ENCODE measurements at places on chromosomes 13 and 19.

GRCh38 chr19:32914879-32915660, 45.5 kb upstream of the SLC7A9 start:
- DNase-seq = no peak

DNA sequence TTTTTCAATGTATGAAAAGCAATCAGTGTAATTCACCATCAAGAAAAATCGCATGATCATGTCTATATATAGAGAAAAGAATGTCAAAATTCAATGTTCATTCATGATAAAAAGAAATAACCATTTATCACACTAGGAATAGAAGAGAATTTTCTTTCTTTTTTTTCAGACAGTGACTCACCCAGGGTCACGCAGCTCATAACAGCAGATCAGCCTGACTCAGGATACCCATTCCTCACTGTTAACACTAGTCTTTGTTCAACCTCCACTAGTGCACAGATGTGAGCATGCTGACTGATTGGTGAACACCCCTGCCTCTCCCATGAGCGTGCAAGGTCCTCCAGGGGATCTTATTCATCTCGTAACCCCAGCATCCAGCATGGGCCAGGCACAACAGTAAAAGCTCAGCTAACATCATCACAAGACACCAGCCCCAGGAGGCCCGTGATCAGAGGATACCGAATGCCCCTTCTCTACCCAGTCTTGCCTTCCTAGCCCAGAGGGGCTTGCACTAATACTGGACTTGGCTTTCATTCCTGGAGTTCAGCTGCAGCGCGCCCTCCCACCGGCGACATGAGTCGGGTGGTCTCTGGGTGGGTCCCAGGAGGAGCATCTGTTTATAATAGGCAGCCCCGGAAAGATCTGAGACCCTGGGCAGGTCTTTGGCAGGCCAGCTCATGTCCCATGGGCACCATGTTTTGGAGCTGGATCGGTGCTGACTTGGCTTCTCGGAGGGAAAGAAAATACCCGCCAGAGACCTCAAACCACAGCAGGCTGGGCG, 539.5 kb upstream of the SLC10A2 start:
- no peak for DNase-seq

- no peak for DNase-seq
Observed at GRCh38 chr13:103878891-103879605, 812.8 kb upstream of the SLC10A2 start.

GRCh38 chr19:1417145-1417544, 9.8 kb downstream of the DAZAP1 start:
- DNase-seq = no peak

GRCh38 chr13:109712124-109712722, 74.2 kb downstream of the IRS2 start:
- no peak for DNase-seq

- DNase-seq = no peak
Observed at GRCh38 chr13:31774186-31774750, 34.9 kb downstream of the RXFP2 start.

- no peak for DNase-seq
Observed at GRCh38 chr13:37493775-37494174, 104.8 kb downstream of the POSTN start.

GRCh38 chr13:80860845-80861244, 519.9 kb upstream of the SPRY2 start:
- DNase-seq = no peak

DNA sequence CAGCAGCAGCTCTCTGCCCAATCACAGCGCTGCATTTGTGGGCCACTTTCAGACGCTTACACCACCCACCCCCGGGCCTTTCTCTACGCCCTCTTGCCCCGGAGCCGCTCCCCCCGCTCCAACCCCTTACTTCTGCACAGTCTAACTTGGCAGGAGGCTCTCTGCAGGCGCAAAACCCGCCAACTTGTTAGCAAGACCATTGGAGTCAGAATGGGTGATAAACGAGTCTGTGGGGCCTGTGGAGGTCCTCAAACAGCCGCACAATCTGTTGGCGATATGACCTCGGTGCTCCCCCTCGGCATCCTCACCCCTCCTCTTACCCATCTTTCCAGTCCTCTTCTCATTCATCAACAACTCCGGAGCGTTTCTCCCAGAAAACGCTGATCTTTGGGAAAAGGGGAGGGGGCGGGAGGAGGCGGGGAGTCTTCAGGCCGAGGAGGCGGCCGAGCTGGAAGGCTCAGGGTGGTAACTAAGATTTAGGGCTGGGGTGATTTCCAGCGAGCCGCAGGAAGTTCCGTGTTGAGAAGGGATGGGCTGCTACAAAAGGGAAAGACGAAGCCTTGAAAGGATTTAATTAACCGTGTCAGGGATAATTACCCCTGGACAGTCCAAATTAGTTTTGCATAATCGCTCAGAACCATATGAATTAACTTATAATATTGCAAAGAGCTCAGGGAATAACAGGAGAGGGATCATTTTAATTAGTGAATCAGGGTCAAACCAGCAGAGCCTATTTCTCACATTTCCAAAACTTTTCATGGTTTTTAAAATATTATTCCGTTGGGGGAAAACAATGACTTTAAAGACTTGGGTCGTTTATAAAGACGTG, 4.1 kb downstream of the SOX21 start:
- DNase-seq = peak; percentile 59

- no peak for DNase-seq
Observed at GRCh38 chr13:51269039-51269438, 46.8 kb downstream of the FAM124A start.

DNA sequence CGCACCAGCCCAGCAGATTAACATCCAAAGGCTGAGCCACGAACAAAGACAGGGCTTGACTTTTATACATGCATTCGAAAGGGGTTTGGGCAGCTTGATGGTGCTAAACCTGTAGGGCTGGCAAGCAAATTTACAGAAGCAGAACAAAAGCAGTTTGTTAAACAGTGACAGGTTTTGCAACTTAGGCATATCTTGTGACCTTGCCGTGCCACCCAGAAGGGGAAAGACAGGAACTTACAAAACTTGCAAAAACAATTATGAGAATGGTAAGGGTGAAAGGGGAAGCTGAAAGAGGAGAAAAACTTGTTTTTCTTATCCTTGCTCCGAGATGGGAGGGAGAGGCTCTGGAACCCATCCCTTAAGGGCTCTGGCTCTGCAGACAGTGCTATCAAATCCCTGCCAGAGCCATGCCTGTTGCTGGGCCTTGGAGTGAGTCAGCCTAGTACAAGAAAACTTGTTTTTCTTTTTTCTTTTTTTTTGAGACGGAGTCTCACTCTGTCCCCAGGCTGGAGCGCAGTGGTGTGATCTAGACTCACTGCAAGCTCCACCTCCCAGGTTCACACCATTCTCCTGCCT, 1325.2 kb upstream of the PRR20A start:
- DNase-seq = no peak

- DNase-seq = peak; percentile 23
Observed at GRCh38 chr13:43058318-43058674, 34.9 kb downstream of the DNAJC15 start.

DNA sequence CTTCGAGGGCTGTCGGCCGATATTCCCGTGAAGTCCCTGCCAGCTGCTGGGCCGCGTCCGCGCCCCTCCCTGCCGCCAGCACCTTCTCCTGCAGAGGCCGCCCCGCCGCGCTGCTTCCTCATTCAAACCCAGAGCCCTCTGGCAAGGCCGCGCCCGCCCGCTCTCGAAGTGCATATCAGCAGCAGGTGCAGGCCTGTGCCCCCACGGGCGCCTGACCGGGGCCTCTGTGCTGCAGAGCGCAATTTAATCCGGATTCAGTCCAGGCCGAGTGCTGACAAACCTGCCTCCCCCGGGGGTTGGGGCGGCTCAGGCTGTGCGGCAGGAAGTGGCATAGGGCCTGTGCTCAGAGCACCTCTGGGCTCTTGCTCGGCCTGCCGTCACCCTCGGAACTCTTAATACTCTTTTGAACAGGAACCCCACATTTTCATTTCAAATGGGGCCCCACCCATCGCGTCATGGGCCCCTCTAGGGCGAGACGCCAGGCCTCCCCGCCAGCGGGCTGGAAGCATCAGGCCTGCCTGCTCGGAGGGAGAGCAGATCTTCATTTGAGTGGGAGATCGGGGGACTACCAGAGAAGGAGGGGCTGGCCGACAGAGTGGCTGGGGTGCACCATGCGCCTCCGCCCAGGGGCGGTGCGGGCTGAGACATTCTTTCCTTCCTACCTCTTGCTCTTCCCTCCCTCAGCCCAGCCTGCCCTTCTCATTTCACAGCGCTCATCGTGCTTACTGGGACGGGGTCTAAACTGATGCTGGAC, 125.7 kb downstream of the TNFRSF19 start:
- DNase-seq = peak; percentile 27

DNA sequence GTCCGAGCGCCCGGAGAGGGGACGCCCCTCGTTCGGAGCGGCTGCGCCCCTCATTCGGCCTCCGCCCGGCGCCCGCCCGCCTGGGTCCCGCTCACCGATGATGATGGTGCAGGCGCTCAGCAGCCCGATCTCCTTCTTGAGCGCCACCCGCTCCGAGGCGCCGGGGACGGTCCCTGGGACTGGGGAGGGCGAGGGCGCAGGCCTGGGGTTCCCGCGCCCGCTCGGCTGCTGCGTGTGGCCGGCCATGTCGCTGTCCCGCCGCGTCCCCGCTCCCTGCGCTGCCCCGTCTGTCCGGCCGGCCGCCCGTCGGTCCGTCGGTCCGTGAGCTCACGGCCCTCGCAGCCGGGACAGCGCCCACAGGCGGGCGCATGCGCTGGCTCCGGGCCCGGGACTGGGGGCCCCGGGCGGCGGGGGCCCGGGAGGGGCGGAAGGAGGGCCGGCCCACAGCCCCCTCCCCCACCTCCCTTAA, at the start of gene SLC7A10:
Gene SLC7A10, minus strand, starts transcription at position 393 of the 469 bp plus-strand sequence. Its CDS starts 147 bp downstream, at position 246.
- DNase-seq = no peak

DNA sequence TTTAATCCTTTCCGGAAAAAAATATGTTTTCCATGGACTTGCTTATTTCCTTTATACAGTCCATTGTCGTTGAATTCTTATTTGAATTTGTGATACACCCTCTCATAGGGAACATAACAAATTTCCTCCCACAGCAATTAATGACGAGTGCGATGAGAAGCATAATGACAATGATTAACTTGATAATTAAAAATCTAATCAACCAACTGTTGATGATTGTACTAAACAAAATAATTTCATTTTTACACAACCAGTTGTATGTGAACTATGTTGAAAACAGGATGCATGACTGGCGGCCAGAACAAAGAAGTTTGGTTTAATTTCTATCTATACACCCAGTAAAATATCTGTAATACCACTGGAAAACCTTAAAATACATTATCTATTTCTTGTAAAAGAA, 26.1 kb upstream of the CEACAM21 start:
- no peak for DNase-seq

DNA sequence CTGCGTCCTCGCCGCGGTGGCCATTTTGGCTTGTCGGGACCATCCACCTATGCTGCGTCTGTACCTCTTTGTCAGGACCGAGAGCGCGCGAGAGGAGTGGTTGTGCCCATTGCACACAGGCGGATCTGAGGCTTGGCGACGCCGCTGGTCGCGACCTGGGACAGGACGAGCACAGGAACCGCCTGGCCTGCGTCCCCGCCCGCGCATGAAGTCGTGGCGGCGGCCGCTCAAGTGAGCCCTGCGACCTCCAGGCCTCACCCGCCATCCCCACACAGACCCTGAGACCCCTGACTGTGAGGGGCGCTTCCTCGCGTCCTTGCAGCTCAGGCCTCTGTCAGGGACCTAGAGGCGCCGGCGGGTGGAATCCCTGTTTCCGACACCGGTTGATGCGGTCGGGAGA, 16.8 kb downstream of the ZNF586 start:
- no peak for DNase-seq

GRCh38 chr19:4367781-4368127, 24.4 kb downstream of the MPND start:
- DNase-seq = no peak

GRCh38 chr13:90032841-90033493, 1314.5 kb upstream of the MIR17HG start:
- DNase-seq = no peak

DNA sequence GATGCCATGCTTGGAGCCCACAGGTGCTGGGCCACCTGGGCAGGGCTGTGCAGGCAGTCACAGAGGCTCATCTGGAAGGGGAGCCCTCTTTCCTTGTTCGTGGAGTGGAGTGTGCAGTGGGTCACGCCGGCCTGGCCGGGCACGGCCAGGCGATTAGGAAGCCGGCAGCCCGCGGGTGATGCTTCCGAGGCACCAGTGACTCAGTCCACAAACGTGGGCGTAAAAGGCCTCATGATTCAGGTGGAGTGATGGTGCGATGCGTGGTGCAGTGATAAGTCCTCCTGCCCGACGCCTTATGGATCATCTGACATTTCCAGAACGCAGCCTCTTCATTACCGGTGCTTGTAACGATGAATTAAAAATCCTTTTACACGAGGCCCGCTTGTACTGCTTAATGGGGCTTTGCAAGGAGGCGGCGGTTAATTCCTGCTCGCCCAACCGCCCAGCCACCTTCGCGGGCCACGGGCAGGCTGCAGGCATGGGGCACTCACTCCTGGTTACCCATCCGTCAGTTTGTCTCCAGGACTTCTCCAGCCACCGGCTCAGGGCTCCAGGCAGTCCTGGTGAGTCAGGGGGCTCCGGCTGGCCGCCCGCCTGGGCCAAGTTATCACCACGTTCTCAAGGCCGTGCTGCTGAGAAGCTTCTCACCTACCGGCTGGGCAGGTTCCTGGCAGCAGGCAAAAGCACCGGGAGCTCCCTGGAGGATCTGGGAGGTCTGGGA, 172.4 kb downstream of the KDM4B start:
- DNase-seq = no peak

DNA sequence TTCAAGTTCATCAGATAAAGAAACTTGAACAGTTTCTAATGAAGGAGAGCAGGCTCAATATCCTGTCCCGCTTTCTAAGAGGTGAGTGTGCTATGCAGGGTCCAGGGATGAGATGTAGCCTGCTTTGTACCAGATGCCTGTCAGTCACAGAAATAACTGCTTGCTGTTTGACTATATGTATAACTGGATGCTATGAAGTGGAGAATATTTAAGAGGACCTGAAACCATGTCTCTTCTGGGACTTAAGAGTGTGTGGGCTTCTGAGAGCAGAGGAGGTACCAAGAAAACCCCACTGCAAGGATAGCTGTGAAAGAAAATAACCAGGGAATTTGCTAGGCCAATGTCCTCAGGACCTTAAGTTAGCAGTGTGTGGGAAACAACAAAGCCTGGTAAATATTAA, 246.3 kb upstream of the RFC3 start:
- DNase-seq = no peak

DNA sequence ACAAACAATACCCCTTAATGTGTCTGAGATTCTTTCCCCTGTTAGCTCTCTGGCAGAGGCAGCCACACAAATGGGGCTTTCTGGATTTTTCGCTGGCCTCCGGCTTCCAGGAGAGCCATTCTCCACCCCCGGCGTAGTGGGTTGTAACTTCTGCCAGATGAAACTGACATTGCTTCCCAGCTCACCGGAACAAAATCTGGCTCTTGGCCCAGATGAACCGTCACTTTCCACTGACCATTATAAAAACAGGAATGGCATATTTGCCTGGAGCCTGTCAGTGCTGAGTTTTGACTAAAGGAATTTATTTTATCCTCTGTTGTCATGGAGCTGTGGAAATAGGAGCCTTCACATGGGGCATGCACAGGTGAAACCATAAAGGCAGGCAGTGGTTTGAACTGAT, 120.6 kb upstream of the GPR12 start:
- no peak for DNase-seq

GRCh38 chr19:53467485-53468262, at the start of gene ZNF813:
TSS of gene ZNF813 (plus strand) at chr19:53467733. CDS start at chr19:53483823, 16,090 bp downstream.
- peak; percentile 99 for DNase-seq

GRCh38 chr13:49627831-49628652, at the start of gene ARL11:
TSS of gene ARL11 (plus strand) at chr13:49628507. CDS start at chr13:49630448, 1,941 bp downstream.
- DNase-seq = peak; percentile 81

GRCh38 chr19:29550896-29551295, 25.1 kb downstream of the VSTM2B start:
- DNase-seq = no peak
